ENCODE measurements at places on chromosomes 7 and 10.

- DNase-seq, result no peak
These were observed 16.9 kb upstream of the GPR146 start for GRCh38 chr7:1027242-1028043.

- DNase-seq, result no peak
These were observed 30.7 kb downstream of the MBL2 start for GRCh38 chr10:52741851-52742250.

DNA sequence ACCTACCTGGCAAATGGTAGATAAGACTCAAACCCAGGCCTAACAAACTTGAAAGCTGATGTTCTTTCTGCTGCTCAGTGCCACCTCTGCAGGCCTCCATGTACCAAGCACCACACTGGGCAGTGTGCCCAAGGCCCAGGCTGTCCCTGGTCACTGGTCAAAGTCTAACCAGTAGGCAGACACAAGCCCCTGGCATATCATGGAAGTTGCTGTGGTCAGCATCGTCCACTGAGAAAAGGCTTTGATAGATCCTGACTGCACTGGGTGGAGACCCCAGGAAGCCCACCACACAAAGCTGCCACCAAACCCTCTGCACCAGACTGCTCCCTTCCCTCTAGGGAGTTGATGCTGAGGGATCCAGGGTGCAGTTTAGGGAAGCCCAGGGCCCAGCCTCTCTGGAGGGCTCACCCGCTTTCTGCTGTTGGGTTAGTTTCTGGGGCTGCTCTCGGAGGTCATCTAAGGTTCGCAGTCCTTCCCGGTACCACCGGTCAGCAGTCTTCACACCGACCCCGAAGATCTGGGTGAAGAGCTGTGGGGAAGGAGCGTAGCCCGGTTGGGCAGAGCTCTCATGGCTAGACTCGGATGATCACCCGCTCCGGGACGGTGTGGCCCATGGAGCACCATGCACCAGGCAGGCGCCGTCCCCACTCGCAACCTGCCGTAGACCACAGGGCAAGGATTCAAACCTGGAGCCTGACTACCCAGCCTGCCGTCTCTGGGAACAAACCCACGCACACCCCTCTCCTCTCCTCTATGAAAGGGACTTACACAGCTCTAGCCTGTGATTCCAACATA lies 6.0 kb downstream of the POLM start:
- no peak for DNase-seq

DNA sequence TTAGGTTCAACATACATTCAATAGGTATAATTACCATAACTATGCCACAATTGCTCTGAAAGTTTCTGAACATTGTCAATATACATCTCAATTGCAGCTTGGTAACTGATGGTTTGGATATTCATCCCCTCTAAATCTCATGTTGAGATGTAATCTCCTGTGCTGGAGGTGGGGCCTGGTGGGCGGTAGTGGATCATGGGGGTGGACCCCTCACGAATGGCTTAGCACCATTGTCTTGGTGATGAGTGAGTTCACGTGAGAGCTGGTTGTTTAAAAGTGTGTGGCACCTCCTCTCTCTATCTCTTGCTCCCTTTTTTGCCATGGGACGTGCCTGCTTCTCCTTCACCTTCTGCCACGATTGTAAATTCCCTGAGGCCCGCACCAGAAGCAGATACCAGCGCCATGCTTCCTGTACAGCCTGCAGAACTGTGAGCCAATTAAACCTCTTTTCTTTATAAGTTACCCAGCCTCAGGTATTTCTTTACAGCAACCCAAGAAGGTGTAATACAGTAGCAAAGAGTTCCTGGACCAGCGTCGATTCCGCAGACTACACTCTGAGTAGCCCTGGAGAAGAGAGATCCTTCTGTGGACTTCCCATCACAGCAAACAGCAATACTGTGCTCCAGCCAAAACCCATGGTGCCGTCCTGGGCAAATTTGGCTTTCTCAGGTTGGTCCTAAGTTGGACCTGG lies 83.8 kb upstream of the GRB10 start:
- DNase-seq, result no peak

DNA sequence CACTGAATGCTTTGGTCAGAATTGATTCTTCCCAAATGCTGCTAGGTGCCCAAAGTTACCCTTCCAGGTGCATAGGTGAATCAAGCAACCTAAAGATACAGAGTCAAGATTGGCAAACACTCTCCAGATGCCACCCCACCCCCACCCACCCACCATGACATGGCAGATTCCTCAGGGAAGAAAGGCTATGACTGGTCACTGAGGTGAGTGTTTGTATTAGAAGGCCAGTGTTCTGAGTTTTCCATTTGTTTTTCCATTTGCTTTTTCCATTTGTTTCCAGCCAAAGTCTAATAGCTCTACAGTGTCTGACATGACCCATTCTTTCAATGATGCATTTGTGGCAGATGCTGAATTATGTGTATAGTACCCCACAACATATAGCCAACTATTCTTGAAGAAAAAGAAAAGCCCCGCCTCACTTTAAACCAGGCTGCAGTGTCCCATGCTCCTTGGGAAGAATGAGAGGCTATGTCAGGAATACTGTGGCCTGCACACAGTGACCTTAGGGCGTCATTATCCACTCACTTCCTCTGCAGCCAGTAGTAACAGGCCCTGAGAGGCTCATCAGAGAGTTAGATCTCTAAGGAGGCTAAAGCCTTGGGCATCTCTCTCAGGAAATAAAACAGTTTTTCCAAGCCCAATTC lies 16.1 kb upstream of the HIBADH start:
- no peak for DNase-seq

GRCh38 chr7:149297034-149297755 lies 35.2 kb downstream of the ZNF783 start:
- no peak for DNase-seq
